Chondrocyte (in vitro differentiated cells): ENCODE measurements at places on chromosomes 7 and 10. TPM values are rescaled to one million over a fixed set of nuclear protein-coding genes. Genes with fewer than 3 reads are reported as not detected.

Gene SAMD9L
- 6.8 to 22.5 TPM (median 6.9 TPM) in 3 replicates for total RNA-seq

Gene BTBD16
- 0.10 to 0.29 TPM in 2 of 3 replicates, not detected in the other for total RNA-seq

Gene C7orf57
- total RNA-seq: not detected in 3 replicates

Gene NFE2L3
- total RNA-seq: 0.17 to 0.79 TPM (median 0.52 TPM) in 3 replicates

Gene PTN
- total RNA-seq: 2.3 to 3.6 TPM (median 3.2 TPM) in 3 replicates

Gene MAGI2
- 5.8 to 11.8 TPM (median 6.0 TPM) in 3 replicates for total RNA-seq

Gene VENTX
- not detected in 3 replicates for total RNA-seq

Gene CHAT
- total RNA-seq: not detected in 3 replicates

Gene ARHGAP22
- 0.94 to 8.8 TPM (median 7.1 TPM) in 3 replicates for total RNA-seq

Gene GJD4
- total RNA-seq: not detected in 3 replicates

Gene KCP
- 1.3 to 1.5 TPM in 2 of 3 replicates, not detected in the other for total RNA-seq

Gene MPP7
- 20.1 to 21.7 TPM (median 21.0 TPM) in 3 replicates for total RNA-seq

Gene PTER
- 3.9 to 11.7 TPM (median 10.4 TPM) in 3 replicates for total RNA-seq

Gene SRRM3
- 1.4 to 2.6 TPM (median 1.7 TPM) in 3 replicates for total RNA-seq

Gene LIPK
- total RNA-seq: not detected in 3 replicates

Gene AOC1
- not detected in 3 replicates for total RNA-seq

Gene CLDN4
- 0.35 to 0.80 TPM (median 0.51 TPM) in 3 replicates for total RNA-seq

GRCh38 chr7:149133028-149133710, 7.0 kb upstream of the ZNF425 start:
- no peak overlapping the region for H3K27ac ChIP-seq
- H3K27me3 ChIP-seq: no peaks in the 10 kb centered on the region
- H3K36me3 ChIP-seq: peaks cover 6% of the 10 kb centered on the region
- no peak overlapping the region for H3K4me3 ChIP-seq

DNA sequence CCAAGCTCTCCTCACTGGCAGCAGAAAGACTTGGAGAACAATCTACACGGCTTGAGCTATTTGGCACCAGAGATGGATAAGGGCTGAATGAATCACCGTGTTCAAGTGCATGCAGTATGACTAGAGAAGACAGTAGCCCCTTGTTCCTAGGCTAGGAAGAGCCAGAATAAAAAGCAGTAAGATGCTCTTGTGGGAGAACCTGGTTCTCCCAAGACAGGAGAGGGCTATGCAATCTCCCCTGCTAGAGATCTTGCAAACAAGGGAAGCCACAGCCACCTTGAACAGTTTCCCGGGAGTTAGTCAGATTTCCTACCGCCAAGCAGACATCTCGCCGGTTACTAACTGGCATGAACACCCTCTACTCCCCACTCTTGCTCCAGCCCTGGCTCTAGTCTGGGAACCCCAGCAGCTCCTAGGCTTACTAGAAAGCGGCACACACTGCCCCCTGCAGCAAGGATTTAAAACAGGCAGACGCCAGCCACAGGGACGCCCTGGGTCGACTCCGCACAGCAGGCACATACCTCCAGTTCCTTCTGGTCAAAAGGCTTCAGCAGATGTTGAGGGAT, 107.3 kb downstream of the SMURF1 start:
- H3K36me3 ChIP-seq: peaks cover 57% of the 10 kb centered on the region
- H3K27ac ChIP-seq: peak overlapping the region; percentile 24
- H3K4me1 ChIP-seq: peaks cover 20% of the 10 kb centered on the region
- H3K4me3 ChIP-seq: no peak overlapping the region

GRCh38 chr7:2191016-2191415, 41.7 kb downstream of the MAD1L1 start:
- H3K27me3 ChIP-seq: no peaks in the 10 kb centered on the region
- peaks cover 20% of the 10 kb centered on the region for H3K36me3 ChIP-seq
- H3K4me1 ChIP-seq: no peaks in the 10 kb centered on the region
- DNase-seq: no peak

- H3K36me3 ChIP-seq: no peaks in the 10 kb centered on the region
- H3K4me3 ChIP-seq: no peak overlapping the region
- no peaks in the 10 kb centered on the region for H3K27me3 ChIP-seq
- H3K27ac ChIP-seq: peak overlapping the region; percentile 47
- H3K4me1 ChIP-seq: peaks cover 15% of the 10 kb centered on the region
Measured at GRCh38 chr10:33015761-33016547, 57.9 kb upstream of the ITGB1 start.

DNA sequence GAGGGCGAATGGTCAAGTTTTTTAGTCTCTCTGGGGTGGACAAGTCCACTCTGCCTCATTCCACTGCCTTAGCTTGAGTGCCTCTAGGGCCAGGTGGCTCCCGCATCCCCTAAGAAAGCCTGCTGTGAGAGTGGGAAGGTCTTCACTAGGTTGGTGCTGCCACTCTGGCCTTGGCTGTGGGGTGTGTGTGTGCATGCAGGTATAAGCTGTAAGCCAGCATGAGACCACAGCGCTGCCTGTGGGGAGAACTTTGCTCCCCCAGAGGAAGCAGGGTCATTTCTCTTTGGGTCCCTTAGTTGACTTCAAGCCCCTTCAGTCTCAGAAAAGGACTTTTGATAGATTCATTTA, 25.5 kb upstream of the PCBD1 start:
- H3K27ac ChIP-seq: no peak overlapping the region
- H3K36me3 ChIP-seq: no peaks in the 10 kb centered on the region
- peaks cover 36% of the 10 kb centered on the region for H3K27me3 ChIP-seq
- H3K4me3 ChIP-seq: no peak overlapping the region

DNA sequence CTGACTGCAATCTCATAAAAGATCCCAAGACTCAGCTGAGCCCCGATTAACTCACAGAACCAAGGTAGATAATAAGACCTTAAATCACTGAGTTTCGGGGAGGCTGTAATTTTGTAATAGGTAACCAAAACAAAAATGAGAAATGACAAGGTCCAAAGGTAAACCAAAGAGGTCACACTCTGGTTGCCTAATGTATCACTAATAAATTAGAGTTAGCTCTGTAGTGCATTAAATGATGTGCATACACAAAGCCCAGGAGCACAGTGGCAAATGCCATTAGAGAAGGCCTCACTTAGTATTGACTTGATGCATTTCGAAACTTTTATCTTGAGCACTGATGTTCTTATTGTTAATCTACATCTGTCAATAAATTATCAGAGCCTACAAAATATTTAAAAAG, 237.7 kb upstream of the CCDC6 start:
- no peak for DNase-seq
- peaks cover 32% of the 10 kb centered on the region for H3K4me1 ChIP-seq
- no peaks in the 10 kb centered on the region for H3K27me3 ChIP-seq
- H3K4me3 ChIP-seq: no peak overlapping the region
- peaks cover 2% of the 10 kb centered on the region for H3K36me3 ChIP-seq
- no peak overlapping the region for H3K27ac ChIP-seq

- peak overlapping the region; percentile 82 for H3K27ac ChIP-seq
- no peaks in the 10 kb centered on the region for H3K27me3 ChIP-seq
- no peak for DNase-seq
- H3K4me3 ChIP-seq: peak overlapping the region; percentile 16
Measured at GRCh38 chr7:16915405-16915804, 33.6 kb upstream of the AGR3 start.

GRCh38 chr7:113657603-113658002, 261.2 kb downstream of the PPP1R3A start:
- no peaks in the 10 kb centered on the region for H3K36me3 ChIP-seq
- DNase-seq: no peak
- H3K27me3 ChIP-seq: peaks cover 15% of the 10 kb centered on the region
- no peak overlapping the region for H3K4me3 ChIP-seq
- peaks cover 4% of the 10 kb centered on the region for H3K4me1 ChIP-seq

DNA sequence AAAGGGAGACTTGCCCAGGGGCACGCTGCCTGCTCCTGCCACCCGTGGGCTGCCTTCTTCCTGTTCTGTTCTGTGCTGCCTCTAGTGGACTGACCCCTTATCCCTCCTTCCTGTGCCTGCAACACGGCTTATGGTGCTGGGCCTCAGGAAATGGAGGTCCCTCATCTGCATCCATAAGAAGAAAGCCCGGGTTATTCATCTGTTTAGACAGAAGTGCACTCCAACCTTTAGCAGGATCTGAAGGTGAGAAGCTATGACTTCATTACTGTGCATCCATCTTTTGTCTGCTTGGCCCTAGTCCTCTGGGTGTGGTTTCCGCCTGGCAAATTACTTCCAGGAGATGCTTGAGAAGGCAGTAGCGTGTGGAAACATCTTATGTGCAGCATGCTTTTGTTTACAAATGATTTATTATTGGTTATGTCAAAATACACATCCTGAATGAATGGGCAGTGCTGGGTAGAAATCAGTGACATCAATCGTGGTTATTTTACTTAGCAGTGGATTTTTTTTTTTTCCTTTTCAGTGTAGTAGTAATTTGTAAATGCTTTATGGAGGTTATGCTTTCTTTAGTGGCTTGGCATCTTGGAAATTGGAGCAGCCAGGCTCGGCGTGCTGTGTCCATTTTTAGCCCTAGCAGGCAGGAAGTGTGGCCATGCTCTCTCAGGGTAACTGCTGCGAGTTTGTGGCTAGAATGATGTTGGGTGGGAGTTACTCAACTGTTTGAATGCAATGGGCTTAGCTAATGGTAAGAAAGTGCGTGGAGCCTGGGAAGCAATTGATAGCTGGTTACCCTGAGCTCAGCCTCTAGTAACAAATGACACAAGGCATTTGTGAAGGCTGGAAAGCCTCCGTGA, 12.7 kb downstream of the PTPRE start:
- no peaks in the 10 kb centered on the region for H3K36me3 ChIP-seq
- no peaks in the 10 kb centered on the region for H3K27me3 ChIP-seq
- H3K4me1 ChIP-seq: peaks cover 48% of the 10 kb centered on the region
- H3K27ac ChIP-seq: peak overlapping the region; percentile 64
- DNase-seq: no peak

GRCh38 chr7:142571581-142571980, 177.7 kb upstream of the PRSS1 start:
- H3K36me3 ChIP-seq: peaks cover 2% of the 10 kb centered on the region
- DNase-seq: no peak
- no peaks in the 10 kb centered on the region for H3K27me3 ChIP-seq
- H3K4me1 ChIP-seq: peaks cover 10% of the 10 kb centered on the region
- H3K4me3 ChIP-seq: no peak overlapping the region
- no peak overlapping the region for H3K27ac ChIP-seq

DNA sequence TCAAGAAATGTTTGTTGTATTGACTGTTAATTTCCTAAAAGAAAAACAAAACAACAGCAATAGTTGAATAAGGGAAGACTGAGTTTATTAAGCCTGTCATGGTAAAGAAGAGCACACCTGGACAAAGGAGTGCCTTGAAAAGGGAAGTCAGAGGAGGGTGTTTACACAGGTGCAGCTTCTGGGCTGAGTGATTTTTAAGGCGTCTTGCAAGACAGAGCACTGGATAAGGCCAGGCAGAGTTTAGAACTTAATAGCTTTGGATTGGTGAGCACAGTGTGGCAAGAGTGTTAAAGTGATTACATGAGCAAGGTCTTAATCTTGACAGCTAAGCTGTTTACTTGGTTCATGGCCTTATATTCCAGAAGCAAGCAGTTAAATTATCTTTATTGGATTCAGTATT, 423.2 kb downstream of the CNTNAP2 start:
- H3K4me1 ChIP-seq: no peaks in the 10 kb centered on the region
- H3K4me3 ChIP-seq: no peak overlapping the region
- no peak overlapping the region for H3K27ac ChIP-seq

DNA sequence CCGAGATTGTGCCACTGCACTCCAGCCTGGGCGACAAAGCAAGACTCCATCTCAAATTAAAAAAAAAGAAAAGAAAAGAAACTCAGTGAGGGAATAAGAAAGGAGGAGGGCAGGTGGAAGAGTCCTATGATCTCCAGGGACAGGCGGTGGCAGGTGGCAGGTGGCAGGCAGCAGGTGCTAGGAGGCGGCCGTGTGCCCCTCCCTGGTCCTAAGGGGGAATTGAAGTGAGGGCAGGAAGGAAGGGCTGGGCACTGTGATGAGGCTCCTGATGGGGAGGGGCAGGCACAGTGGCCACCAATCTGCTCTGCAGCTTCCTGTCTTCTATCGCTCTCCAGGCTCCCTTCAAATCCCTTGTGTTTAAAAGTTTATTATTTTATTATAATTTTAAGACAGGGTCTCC, 41.2 kb upstream of the UBE3C start:
- DNase-seq: no peak
- peaks cover 5% of the 10 kb centered on the region for H3K36me3 ChIP-seq
- H3K4me1 ChIP-seq: no peaks in the 10 kb centered on the region
- H3K27ac ChIP-seq: no peak overlapping the region
- H3K27me3 ChIP-seq: peaks cover 3% of the 10 kb centered on the region

- no peak for DNase-seq
- no peak overlapping the region for H3K4me3 ChIP-seq
- no peaks in the 10 kb centered on the region for H3K36me3 ChIP-seq
- no peaks in the 10 kb centered on the region for H3K27me3 ChIP-seq
- H3K27ac ChIP-seq: no peak overlapping the region
Measured at GRCh38 chr10:113221756-113222168, 271.7 kb downstream of the TCF7L2 start.

DNA sequence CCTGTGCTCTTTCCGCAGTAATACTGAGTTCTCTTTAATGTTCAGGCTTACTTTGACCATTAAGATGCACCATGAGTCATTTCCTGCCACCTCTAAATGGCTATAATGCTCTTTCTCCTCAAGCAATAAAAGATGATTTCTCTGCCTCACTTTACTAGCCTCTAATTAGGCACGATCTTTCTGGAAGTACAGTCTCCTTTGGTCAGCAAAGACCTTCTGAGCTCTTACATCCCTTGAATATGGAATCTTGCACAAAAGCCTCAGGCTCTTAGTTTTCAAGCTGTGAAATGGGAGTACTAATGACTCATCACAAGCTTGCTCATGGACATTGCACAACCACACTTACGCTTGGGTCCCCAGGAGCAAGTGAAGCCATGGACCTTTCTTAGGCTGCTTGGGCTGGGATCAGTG, 85.9 kb downstream of the FRMD4A start:
- no peak overlapping the region for H3K27ac ChIP-seq
- no peak for DNase-seq

GRCh38 chr10:7707102-7707501, 4.0 kb downstream of the ITIH2 start:
- no peaks in the 10 kb centered on the region for H3K36me3 ChIP-seq
- peaks cover 6% of the 10 kb centered on the region for H3K4me1 ChIP-seq
- no peak overlapping the region for H3K4me3 ChIP-seq
- DNase-seq: no peak
- H3K27me3 ChIP-seq: peaks cover 19% of the 10 kb centered on the region

DNA sequence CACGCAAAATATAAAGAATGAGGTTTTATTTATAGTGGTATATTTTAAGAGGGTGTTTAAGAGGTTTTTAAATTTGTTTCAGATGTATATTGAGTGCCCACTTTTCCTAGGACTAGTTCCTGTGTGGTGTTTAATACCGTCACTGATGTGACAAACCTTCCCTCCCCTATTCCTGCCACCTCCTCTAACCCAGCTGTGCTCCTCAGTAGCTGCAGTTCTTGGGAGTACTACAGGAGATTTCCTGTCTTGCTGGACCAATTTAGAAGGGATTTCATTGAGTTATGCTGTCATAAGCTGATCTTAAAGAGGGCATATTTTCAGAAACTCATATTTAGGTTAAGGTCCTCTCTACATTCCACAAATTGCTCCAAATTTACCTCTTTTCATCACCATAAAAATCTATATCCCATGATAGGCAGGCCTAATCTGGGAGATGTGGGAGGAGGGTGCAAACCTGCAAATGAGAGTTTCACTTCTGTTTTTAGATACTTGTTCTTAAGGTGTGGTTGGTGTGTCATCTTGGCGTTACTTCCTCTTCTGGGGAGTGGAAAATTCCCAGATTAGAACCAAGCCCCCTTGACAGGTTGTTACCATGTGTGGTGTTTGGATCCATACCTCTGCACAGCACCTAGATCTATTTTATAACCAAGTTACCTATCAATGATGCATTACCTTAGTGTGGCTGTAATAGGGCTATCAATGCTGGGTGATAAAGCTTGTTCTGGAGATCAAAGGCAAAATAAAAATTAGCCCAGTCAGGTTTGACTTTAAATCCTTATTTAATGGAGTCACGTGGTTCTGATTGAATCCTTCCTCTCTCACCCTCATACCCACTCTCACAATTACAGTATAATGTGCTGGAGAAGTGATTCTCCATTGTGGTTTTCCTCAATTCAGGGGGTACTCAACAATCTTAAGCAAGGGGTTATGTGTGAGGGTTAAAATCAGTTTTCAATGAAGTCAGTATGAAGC, 141.1 kb downstream of the CDK14 start:
- peaks cover 23% of the 10 kb centered on the region for H3K36me3 ChIP-seq
- H3K4me1 ChIP-seq: peaks cover 34% of the 10 kb centered on the region
- H3K27ac ChIP-seq: no peak overlapping the region
- H3K4me3 ChIP-seq: no peak overlapping the region
- H3K27me3 ChIP-seq: no peaks in the 10 kb centered on the region
